ENCODE measurements at places on chromosomes 5 and 9.

- no peak for DNase-seq
Measured at GRCh38 chr5:164235300-164235891, 730.0 kb downstream of the MAT2B start.

GRCh38 chr5:151773951-151774350 is 2.2 kb downstream of the G3BP1 start:
- DNase-seq = no peak

GRCh38 chr9:113416149-113416721 is 5.7 kb downstream of the C9orf43 start:
- DNase-seq = no peak

DNA sequence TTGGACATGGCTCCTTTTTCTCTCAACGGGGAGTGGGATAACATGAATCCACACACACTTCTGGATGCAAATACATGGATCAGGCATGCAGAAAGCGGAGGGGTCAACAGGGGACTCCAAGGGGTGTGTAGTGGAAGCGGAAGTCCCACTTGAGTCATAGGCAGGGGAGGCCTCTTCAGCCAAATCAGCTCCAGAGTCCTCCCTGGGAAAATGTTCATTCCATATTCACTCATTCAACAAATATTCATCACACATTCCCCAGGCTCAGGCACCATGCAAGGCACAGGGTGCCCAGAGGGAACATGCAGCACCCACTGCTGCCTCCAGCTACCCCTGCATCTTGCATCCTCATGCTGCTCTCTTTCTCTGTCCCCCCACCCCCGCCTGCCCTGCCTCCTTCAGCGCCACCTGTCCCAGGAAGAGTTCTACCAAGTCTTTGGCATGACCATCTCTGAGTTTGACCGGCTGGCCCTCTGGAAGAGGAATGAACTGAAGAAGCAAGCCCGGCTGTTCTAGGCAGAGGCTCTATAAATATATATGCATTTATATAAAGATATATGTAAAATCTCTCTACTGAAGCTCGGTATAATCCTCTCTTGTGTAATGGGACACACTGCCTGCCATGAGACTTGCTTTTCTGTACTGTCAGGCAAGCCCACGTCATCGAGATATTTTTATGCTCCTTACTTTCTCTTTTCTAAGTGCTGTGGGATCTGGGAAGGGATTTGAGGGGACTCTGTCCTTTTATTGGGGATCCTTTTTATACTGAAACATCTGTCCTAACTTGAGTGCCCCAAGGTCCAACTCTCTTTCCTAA is 13.6 kb upstream of the AFAP1L1 start:
- no peak for DNase-seq

GRCh38 chr9:31873722-31874121 is 510.7 kb upstream of the ACO1 start:
- DNase-seq = no peak

- no peak for DNase-seq
Measured at GRCh38 chr5:54242297-54242696, 68.1 kb downstream of the ARL15 start.

DNA sequence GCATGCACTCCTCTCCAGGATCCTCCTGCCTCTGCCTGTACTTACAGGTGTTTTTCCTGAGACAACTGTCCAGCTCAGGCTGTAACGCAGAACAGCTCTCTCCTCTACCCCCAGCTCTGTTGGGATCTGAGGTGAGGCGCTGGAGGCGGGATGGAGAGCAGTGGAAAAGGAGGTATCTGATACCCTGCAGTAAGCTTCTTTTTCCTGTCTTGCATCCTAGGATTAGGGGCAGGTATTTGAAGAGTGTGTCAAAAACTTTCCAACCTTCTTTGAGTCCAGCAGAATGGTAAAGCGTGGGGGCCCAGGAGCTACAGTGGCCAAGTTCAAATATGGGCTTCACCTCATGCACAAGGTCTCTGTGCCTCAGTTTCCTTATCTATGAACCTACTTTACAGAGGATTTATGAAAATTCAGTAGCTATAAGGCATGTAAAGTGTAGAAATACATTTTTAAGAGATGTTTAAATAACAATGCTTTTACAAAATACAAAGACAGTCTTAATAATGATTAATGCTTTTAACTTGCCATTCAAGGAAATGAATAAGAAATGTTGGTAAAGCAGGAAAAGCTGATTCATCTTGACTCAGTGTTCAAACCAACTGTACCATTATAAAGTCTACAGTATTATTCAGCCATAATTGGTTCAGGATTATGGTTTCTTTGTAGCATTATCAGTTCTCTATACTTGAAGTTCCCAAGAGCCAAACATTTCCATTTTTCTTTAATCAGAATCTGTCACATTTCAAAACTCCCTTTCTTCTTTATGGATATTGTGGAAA is 26.1 kb downstream of the MAP1B start:
- DNase-seq = no peak

GRCh38 chr5:143128412-143129071 is 274.9 kb downstream of the NR3C1 start:
- DNase-seq = no peak

DNA sequence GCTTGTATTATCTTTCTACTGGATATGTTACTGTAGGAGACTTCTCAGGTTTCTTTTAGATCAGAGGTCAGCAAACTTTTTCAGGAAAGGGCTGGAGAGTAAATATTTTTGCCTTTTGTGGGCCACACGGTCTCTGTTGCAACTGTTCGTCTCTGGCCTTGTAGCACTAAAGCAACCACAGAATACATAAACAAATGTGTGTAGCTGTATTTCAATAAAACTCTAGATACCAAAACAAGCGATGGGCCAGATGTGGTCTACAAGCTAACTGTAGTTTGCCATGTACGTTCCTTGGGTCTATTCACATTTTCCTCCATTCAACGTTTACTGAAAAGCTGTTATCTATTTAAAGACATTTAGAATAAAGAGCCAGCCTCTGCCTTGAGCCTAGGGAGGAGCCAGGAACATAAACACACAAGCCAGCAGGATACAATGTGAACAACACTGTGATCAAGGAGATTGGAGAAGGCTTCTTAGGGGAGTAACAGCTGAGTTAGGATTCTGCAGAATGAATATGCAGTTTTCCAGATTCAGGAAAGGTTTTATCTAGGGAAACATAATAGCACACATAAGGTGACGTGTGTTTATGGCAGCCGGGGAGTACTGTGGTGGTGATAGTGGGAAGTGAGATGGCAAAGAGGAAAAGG is 33.0 kb upstream of the HOMER1 start:
- DNase-seq = no peak

- peak; percentile 64 for DNase-seq
Measured at GRCh38 chr5:159106569-159107282, 7.0 kb upstream of the EBF1 start.

GRCh38 chr9:36149197-36149596 is 12.7 kb downstream of the GLIPR2 start:
- DNase-seq = no peak

- no peak for DNase-seq
Measured at GRCh38 chr5:6740586-6741150, 27.4 kb downstream of the TENT4A start.

DNA sequence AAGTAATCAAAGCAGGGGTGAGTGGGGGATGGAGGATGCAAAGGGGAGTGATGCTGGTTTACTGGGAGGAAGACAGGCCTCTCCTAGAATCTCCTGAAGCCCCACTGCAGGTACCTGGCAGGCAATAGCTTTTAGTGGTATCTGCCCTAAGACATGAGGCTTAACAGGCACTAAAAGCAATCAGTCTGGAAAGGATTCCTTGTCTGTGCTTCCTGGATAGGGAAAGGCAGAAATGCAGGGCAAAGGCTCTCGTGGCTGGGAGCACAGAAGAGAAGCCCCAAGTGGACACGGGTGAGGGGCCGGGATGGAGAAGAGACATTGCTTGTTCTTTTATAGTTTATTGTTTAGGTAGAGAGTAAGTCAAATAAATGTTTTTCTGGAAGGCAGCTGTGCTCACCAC is 40.1 kb downstream of the CCNJL start:
- no peak for DNase-seq

DNA sequence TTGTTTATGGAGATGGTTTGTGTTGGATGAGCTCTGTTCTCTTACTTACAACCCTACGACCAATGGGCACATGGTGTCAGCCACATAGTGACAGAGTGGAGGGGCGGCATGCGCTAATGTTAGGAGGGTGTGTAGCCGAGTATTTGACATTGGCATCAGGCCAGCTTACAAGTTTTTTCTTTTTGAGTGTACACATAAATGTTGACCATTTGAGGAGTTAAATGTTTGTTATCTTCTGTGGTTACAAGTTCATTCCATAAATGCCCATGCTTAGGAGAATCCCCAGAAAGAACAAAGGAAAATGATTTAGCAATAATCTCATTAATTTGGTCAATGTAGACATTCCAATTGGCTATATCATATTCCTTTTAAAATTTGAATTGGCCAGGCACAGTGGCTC is 180.1 kb upstream of the ELL2 start:
- no peak for DNase-seq

DNA sequence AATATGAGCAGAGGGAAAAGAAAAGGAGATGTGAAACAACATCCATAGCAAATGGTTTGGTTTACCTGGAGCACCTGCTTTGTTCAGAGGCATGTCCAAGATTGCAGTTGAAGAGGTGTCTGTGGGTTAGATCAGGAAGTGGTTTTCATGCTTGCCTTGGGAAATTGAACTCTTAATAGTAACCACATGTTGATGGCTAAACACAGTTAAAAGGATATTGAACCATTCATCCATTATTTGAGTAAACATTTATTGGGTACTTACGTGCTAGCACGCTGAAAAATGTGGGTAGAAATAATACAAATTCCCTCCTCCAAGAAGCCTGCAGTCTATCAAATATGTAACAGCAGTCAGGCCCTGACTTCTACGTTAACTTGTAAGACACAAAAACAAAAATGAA is 235.7 kb upstream of the TNC start:
- DNase-seq = no peak

DNA sequence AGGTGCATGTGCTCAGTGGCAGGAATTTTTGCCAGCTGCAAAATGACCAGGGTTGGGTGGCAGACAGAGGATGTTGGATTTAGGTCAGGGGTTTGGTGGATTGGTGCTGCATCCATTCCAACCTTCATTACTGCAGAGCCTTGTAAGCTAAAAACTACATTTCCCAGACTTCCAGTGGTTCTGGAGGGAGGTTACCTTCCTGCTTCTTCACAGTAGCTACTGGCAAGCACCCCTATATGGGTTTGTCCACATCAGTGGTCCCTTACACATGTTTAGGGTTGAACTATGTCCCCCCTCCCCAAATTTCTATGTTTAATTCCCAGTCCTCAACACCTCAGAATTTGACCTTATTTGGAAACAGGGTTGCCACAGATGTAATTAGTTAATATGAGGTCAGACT is 20.7 kb upstream of the IL17B start:
- DNase-seq = no peak

DNA sequence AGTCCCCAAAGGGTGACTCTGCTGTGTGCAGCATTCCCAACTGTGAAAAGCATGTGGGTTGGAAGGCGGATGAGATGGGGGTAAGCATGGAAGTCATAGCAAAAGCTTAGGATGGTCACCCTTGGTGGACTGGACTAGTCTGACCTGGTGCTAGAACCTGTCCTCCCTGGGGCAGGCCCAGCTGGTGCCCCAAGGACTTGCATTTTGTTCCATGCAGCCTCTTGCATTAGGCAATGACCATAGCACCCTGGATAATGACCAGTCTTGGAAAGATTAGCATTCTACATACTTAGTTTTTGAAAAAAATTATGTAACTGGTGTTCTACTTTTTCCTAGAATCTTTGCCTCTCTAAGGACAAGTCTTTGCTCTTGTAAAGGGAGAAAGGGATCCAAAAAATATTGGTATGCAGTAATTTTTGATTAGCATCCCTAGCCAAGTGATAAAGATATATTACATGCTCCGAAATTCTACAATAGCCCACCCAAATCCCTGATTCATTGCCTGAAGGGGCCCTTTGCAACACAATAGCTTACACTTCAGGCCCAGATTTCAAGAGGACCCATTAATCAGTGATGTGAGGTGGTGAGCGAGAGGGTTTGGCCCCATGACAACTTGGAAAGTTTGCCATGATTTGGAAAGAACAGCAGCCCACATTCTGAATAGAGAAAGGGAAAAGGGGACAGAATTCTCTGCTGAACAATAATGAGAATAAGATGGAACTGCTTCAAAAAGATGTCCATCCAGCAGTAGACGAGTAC is 93.3 kb upstream of the CD180 start:
- DNase-seq = no peak

GRCh38 chr9:110047955-110048402 is 160.0 kb downstream of the C9orf152 start:
- no peak for DNase-seq

- DNase-seq = no peak
Measured at GRCh38 chr9:98287384-98287783, 31.9 kb upstream of the TBC1D2 start.

DNA sequence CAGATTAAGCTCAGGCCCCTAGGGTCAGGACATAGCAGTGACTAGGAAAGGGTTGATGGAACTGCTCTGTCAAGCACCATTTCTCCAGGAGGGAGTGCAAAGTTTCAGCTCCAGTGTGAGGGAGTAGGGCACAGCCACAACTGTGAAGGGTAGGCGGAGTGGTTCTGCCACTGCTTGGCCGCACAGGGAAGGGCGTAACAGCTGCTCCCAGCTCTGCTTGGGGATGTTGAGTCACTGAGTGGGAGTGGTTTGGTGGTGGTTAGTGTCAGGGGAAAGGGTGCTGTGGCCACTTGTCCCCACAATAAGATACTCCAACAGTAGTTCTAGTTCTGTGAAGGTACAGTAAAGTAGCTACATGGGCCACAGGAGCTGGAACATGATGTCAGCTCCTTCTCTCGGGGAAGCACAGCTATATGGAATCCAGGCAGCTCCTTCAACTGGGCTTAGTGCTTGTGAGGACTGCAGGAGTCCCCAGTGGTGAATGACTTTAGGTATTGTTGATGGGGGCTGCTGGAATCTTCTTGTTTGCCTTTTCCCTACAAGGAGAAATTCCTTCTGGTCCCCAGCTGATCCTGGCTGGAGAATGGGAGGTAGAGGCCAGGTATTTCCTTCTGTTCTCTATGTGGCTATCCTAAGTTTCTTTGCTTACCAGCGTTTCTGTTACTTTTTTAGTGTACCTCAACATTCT is 314.5 kb downstream of the SPATA31D1 start:
- DNase-seq = no peak

- DNase-seq = no peak
Measured at GRCh38 chr9:129348890-129349664, 171.0 kb upstream of the IER5L start.

DNA sequence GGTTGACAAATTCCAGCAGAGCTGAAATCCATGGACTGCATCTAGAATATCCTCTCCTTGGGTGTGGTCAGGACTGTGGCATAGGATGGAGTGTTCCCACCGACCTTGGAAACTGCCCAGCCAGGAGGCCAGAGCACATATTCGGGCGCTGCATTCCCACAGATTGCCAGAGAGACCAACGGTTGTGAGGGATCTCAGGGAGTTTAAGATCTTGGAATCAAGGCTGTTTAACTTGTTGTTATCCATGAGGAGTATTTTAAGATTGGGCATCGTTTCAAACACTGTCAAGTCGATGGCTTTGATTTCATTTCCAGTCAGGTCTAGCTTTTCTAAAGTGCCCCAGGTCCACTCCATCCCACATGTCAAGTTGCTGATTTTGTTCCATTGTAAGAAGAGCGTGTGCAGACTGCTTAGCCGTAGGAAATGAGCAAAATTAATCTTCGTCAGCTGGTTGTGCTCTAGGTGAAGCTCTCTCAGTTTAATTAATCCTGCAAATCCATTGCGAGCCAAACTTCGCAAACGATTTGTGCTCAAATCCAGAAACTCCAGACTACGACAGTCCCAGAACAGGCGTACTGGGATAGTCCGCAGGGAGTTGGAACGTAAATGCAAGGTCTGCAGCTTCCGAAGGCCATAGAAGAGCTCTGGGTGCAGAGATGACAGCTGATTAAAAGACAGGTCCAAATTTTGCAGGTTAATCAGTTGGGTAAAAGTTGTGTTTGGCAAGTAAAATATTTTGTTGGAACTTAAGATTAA is 1.5 kb downstream of the LRRTM2 start:
- DNase-seq = no peak

Measured in stimulated activated CD4-positive, alpha-beta T cell treated with anti-CD3 and anti-CD28 coated beads, Interleukin-1b, Interleukin-23, amount 100 ng/mL, for 1 hour (primary cell).